Activated CD8-positive, alpha-beta memory T cell treated with anti-CD3 and anti-CD28 coated beads for 48 hours (primary cell): ENCODE measurements at places on chromosomes 11 and 22.

- no peak for DNase-seq
Observed at GRCh38 chr11:83292709-83293456, 6.7 kb upstream of the CCDC90B start.

GRCh38 chr11:43790444-43790794 is 90.2 kb upstream of the ALKBH3 start:
- no peak for DNase-seq

DNA sequence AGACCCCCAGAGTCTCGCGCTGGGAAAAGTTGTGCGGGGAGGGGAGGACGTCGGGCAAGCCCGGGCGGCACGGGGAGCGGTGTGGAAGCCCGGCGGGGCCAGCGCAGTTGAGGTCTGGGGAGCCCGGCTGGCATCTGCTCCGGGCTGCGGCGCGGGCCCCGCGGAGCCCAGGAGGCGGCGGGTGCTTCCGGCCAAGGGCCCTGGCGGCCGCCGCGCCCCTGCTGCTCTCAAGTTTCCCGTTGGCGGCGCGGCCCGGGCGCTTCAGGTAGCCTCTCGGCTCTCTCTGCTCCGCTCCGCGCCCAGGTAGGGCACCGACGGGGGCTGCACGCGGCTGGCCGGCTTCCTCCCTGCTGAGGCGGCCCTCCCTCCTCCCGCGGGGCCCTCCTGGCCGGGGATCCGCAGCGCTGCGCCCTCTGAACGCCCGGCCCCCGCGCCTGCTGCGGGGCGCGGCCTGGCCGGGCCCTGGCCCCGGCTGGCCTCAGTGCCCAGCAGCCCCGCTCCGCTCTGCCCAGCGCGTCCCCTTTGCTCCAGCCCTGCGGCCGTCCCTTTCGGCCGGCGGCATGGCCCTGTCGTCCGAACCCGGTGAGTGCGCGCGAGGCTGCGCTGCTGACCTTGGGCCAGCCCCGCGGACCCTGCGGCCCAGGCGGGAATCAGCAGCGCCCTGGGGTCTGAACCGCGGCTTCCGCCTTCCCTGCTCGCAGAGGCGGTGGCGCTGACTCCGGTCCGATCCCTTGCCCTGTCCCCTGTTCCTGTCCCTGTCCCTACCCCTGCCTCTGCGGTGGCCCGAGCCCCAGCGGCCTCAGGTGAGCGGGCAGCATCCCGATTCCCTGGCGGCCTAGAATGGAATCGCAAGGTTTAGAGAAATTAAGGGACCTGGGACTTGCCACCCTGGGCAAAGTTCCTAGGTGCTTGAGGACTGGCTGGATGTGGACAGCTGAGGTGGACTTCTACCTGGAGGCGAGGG is 4.3 kb upstream of the AMPD3 start:
- DNase-seq: no peak

DNA sequence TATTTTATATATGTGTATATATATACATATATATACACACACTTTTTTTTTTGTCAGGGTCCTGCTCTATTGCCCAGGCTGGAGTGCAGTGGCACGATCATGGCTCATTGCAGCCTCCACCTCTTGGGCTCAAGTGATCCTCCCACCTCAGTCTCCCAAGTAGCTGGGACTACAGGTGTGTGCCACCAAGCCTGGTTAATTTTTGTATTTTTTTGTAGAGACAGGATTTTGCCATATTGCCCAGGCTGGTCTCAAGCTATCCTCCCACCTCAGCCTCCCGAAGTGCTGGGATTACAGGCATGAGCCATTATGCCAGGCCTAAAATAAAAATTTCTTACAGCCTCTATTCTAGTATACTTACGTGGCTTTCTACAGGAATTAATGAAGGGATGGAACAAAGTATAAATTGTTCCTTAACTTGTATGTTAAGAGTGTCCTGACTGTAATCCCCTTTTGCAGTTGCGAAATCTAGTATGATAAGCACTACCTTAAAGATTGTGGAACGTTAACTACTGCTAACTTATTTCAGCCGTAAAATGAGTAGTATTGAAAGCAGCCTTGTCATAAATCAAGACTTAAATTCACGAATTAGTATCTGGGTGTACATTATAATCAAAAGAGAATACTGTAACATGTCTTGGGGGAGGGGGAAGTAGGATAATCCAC is 2.1 kb downstream of the TRAF6 start:
- DNase-seq: no peak
